Stimulated activated CD8-positive, alpha-beta memory T cell treated with anti-CD3 and anti-CD28 coated beads, Interleukin-2, amount 100 ng/mL, for 1 hour (primary cell): ENCODE measurements at places on chromosomes 1 and 21.

DNA sequence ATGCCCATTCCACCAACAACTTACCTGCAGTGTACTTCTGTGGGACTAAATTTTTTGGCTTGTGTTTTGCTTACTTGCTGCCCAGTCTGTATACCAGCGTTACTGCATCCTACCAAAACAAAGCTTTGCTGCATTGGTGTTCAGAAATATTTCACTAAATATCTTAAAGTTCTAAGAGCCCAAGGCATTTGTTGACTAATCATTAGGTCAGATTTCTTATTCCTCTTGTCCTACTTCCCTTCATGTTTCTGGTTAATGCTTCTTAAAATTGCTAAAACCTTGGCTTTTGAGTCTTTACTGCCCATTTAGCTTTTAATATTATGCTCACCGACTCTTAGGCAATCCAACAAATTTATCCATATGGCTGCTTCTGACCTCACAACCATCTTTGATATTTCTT lies 161.8 kb downstream of the DPYD start:
- DNase-seq: no peak

DNA sequence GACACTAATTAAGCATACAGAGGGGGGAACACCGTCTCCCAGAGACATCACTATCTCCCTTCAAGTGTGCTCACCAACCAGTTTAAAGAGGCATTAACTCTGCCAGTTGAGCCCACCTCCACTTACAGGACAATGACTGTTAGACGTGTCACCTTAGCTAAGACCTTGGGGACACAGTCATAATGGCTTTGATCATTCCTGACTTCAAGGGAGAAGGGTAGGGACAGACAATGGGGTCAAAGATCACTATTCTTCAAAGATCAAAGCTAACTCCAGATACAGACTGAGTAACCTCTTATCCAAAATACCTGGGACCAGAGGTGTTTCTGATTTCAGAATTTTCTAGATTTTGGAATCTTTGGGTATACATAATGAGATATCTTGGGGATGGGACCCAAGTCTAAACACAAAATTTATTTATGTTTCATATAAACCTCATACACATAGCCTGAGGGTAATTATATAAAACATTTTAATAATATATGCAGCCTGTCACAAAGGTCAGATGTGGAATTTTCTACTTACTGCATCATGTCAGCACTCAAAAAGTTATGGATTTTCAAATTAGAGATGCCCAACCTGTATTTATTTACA lies 246.1 kb downstream of the SLC45A1 start:
- no peak for DNase-seq

- no peak for DNase-seq
Measured at GRCh38 chr1:83512373-83513193, 486.3 kb downstream of the TTLL7 start.

GRCh38 chr21:17501107-17502006 lies 11.5 kb upstream of the CXADR start:
- no peak for DNase-seq

DNA sequence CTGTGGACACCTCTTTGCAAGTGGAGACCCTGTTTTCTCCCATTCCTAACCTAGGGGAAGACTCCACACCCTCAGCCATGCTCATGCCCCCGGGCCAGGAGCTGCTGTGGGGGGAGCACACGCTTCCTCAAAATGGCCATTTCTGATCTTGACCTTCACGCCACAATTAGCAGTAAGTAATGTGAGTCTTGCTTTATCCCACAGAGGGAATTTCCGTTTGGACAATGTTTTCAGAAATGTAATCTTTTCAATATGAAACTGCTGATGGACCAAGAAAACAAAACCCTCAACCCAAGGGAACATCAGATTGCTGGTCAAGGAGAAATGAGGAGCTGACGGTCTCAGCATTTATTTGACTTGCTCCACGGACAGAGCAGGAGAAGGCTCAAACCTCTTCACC lies 8.3 kb upstream of the KCNE1 start:
- DNase-seq: no peak

GRCh38 chr21:46009951-46010705 lies 28.6 kb downstream of the COL6A1 start:
- no peak for DNase-seq

GRCh38 chr21:45994086-45994661 lies 12.6 kb downstream of the COL6A1 start:
- no peak for DNase-seq

DNA sequence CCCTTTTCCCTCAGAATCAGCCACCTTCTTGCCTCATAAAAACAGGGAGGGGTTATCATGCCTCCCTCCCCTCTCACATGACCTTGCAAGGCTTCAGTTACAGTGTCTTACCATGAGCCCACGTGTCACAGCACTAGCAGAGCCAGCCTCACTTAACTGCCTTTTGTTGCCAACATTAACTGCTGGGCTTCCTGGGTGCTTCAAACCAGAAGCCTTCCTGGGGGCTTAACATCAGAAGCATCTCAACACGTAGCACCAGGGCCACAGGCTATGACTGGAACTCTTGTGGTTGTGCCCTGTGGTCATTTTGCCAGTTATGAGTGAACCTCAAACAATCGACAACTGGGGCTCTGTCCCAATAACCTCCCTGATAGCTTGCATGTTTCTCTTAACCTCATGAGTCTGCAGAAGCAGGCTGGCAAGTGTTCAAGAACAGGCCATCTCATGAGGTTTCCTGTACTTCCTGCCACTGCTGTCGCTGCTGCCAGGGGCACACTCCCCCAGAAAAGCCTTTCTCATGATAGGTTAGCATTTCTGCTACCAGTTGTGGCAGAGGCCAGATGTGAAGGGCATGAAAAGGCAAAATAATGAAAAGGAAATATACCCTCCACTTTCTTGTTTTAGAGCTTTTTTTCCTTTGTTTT lies 132.2 kb downstream of the GLUL start:
- DNase-seq: peak; percentile 27

- DNase-seq: no peak
Measured at GRCh38 chr1:67634396-67634935, 50.5 kb upstream of the GADD45A start.

DNA sequence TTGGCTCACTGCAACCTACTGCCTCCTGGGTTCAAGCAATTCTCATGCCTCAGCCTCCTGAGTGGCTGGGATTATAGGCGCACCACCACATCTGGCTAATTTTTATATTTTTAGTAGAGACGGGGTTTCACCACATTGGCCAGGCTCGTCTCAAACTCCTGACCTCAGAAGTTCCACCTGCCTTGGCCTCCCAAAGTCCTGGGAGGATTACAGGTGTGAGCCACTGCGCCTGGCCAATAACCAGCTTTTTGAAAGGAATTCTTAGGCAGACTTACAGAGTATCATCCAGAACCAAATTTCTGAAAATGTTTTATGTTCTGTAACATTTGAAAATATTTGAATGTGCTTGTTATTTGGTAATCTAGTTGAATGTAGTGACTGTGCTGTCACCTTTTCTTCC lies 14.6 kb downstream of the BTF3L4 start:
- no peak for DNase-seq

GRCh38 chr1:153610334-153610733 lies 2.6 kb downstream of the S100A16 start:
- no peak for DNase-seq

- DNase-seq: no peak
Measured at GRCh38 chr1:63642901-63643300, 49.7 kb downstream of the PGM1 start.

DNA sequence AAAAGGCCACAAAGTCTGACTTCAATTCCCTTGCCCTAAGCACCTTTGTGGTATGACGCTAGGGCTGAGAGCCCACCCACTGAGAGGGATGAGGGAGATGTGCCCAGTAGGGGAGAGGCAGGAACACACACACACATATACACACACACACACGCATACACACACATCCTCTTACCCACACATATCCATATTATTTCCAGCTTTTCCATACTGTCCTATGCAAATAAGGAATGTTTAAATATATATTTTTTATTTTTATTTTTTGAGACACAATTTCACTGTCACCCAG lies 3.0 kb downstream of the RAB25 start:
- no peak for DNase-seq

- no peak for DNase-seq
Measured at GRCh38 chr1:109926662-109927300, 16.1 kb downstream of the CSF1 start.

DNA sequence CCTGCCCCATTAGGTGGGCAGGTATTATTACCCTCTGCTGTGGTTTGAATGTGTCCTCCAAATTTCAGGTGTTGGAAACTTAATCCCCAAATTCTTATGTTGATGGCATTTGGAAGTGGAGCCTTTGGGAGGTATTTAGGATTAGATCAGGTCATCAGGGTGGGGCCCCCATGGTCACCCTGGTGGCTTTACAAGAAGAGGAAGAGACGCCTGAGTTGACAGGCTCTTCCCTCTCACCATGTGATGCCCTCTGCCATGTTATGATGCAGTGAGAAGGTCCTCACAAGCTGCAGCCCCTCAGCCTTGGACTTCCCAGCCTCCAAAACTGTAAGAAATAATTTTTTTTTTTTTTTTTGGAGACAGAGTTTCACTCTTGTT lies 8.8 kb upstream of the THEMIS2 start:
- no peak for DNase-seq

- DNase-seq: no peak
Measured at GRCh38 chr1:32358435-32358834, 3.9 kb downstream of the FAM229A start.

GRCh38 chr21:32712043-32712442 lies 15.8 kb downstream of the SYNJ1 start:
- DNase-seq: no peak

GRCh38 chr1:67850611-67851075 lies 17.4 kb upstream of the GNG12 start:
- no peak for DNase-seq

DNA sequence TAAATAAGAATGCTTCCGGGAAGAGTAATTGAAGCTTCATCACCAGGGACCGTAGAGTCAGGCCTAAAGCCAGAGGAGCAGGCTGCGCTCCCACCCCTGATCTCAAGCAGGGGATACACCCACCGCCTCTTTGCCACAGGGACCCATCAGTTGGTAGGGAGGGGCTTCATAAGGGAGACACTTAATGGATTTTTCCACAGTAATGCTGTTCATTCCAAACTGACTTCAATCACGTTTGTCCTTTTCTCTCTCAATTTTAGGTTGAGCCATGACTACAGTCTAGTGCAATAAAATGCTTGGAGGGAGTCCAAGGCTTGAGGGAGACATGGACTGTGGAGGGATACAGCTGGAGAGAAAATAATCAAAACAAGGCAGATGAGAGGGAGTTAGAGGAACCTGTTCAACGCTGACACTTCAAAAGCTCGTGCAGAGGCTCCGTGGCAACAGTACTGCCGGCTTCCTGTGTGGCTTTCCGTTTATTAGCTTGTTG lies 111.5 kb downstream of the SEC16B start:
- DNase-seq: no peak

DNA sequence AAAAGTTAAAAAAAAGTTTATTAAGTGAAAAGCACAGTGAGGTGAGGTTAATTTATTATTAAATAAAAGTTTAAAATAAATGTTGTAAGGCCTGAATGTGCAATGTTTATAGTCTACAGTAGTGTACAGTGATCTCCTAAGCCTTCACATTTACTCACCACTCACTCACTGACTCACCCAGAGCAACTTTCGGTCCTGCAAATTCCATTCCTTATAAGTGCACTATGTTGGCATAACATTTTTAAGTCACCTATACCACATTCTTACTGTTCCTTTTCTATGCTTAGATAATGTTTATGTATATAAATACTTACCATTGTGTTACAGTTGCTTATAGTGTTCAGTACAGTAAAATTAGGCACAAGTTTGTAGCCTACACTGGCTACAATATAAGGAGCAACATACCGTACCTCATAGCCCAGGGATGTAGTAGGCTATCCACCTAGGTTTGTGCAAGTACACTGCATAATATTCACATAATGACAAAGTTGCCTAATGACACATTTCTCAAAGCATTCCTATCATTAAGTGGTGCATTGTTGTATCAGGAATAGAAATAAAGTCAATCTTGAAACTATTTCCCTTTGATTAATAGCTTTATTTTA lies 426.5 kb upstream of the BRINP3 start:
- DNase-seq: no peak

DNA sequence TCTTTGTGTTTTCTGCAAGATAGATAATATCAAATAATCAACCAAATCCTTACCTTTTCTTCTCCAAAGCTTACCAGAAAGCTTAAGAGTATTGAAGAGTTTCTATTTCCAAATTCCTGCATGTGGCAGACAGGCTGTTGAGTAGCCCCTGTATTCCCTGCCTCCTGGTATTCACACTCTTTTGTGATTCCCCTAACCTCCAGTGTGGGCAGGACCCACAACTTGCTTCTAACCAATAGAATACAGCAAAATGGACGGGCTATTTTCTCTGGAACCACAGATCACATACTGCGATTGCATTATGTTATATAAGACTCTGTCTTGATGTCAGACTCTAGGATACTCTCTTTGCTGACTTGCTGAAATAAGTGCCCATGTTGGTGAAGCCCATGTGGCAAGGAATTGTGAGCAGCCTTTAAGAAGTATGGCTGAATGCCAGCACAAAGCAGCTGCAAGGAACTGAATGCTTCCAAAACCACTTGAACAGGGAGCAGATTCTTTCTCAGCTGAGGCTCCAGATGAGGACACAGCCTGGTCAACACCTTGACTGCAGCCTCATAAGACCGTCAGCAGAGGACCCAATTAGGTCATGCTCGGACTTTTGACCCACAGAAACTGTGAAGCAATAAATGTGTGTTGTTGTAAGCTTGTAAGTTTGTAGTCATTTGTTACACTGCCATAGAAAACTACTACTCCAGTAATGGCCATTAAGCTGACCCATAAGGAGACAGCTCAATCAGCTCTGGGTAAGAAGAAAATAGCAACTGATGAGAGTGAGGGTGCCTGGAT lies 47.9 kb upstream of the PLXNA2 start:
- no peak for DNase-seq

- DNase-seq: no peak
Measured at GRCh38 chr1:15953791-15954241, 22.1 kb downstream of the ZBTB17 start.

GRCh38 chr1:67626090-67626860 lies 58.7 kb upstream of the GADD45A start:
- no peak for DNase-seq

- DNase-seq: no peak
Measured at GRCh38 chr1:97920276-97920831, 480 bp downstream of the DPYD start.

DNA sequence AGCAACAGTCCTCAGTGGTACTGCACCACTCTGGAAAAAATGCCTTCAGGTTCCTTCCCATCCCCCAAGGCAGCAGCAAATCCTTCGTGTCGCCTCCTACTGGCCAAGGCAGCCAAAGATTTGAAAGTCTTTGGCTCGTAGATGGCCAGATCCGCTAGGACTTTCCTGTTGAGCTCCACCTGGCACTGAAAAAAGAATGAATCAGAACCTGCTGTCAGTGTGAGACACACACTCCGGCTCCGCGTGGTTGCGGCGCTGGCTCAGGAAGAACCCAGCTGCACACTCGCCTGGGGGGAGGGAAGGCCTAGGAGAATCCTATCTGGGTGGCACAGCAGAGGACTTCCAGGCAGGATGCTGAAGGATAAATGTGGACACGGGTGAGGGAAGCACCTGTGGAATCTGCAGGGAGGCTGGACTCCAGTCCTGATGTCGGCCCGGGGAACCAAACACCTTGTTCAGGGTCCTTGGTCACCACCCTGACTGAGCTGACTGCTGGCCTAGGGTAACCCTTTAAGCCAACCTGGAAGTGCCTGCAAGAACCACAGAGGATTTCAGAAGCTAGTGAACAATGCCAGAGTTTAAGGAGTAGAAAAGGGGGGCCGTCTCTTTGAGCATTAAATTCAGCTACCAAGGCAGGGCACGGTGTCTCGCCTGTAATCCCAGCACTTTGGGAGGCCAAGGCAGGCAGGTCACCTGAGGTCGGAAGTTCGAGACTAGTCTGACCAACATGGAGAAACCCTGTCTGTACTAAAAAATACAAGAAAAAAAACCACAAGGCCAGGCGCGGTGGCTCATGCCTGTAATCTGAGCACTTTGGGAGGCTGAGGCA lies 3.2 kb upstream of the CCNL2 start:
- no peak for DNase-seq
